Activated CD8-positive, alpha-beta memory T cell treated with anti-CD3 and anti-CD28 coated beads, Interleukin-2, amount 10 ng/mL, durations not matched to agents 7 days and 5 days (primary cell): ENCODE measurements at places on chromosomes 3 and 15.
A peak's percentile ranks its signal among the peaks of the same experiment; 100 is the strongest.

GRCh38 chr3:139328356-139328755 lies 15.5 kb upstream of the MRPS22 start:
- H3K27me3 ChIP-seq: peaks cover 32% of the 10 kb centered on the region
- no peak overlapping the region for H3K4me3 ChIP-seq
- no peak for DNase-seq
- no peak overlapping the region for H3K27ac ChIP-seq

GRCh38 chr3:45123581-45124269 lies 22.5 kb downstream of the CDCP1 start:
- peaks cover 2% of the 10 kb centered on the region for H3K36me3 ChIP-seq
- H3K4me1 ChIP-seq: peaks cover 41% of the 10 kb centered on the region
- DNase-seq: no peak
- peaks cover 35% of the 10 kb centered on the region for H3K27me3 ChIP-seq
- H3K4me3 ChIP-seq: no peak overlapping the region

DNA sequence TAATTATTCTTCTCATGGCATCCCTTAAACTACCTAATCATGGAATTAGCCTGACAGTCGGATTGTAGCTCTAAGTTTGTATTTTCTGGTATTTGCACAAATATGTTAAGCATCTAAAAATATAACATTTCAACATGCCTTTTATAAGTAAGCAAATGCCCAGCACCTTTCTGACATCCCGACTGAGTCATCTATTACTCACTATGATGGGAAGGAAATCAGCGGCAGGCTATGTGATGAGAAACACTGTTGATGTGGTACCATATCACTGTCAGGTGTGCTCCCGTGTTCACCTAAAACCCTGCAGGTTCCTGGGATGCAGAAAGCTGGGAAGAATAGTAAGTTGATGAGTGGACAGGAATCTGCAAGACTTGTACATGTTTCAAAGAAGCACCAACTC lies 367.8 kb upstream of the IL12A start:
- no peak overlapping the region for H3K27ac ChIP-seq
- H3K4me1 ChIP-seq: no peaks in the 10 kb centered on the region
- no peaks in the 10 kb centered on the region for H3K36me3 ChIP-seq
- H3K4me3 ChIP-seq: no peak overlapping the region

DNA sequence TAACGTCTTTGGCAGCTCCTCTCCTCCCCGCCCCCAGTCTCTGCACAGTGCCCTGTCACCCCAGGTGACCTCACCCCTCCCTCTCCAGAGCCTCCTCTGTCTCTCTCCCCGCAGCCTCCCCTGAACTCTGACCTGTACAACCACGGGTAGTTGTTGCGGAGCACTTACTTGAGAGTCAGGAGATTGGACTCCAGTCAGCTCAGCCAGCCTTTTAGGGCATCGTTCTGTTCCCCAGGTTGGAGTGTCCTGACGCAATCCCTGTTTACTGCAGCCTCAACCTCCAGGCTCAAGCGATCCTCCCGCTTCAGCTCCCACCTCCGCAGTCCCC lies 177.7 kb downstream of the UACA start:
- peaks cover 2% of the 10 kb centered on the region for H3K36me3 ChIP-seq
- H3K27ac ChIP-seq: no peak overlapping the region
- peaks cover 30% of the 10 kb centered on the region for H3K4me1 ChIP-seq
- peaks cover 37% of the 10 kb centered on the region for H3K27me3 ChIP-seq
- no peak for DNase-seq
- no peak overlapping the region for H3K4me3 ChIP-seq

- DNase-seq: no peak
- H3K27me3 ChIP-seq: peaks cover 13% of the 10 kb centered on the region
- H3K36me3 ChIP-seq: no peaks in the 10 kb centered on the region
- H3K4me1 ChIP-seq: peaks cover 9% of the 10 kb centered on the region
- no peak overlapping the region for H3K4me3 ChIP-seq
These were observed 51.9 kb downstream of the RPLP1 start for GRCh38 chr15:69504352-69505040.

DNA sequence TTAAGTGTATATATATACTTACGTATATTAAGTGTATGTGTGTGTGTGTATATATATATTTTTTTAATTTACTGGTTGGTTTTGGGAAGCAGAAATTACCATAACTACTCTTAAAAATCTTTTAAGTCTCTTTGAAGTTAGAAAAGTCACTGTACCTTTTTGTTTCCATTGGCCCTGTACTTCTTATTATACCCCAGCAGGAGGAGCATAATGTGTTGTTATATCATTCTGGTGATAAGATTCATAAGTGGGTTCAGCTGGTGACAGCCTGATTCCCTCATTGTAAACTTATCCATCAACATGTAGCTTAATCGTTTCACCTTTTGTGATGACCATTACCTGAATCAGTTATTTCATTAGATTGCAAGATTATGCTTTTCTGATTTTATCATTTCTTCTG lies 30.8 kb downstream of the MLH1 start:
- no peak overlapping the region for H3K27ac ChIP-seq
- no peaks in the 10 kb centered on the region for H3K27me3 ChIP-seq
- DNase-seq: no peak
- peaks cover 5% of the 10 kb centered on the region for H3K4me1 ChIP-seq

- H3K27ac ChIP-seq: no peak overlapping the region
- no peak for DNase-seq
- no peaks in the 10 kb centered on the region for H3K4me1 ChIP-seq
- H3K27me3 ChIP-seq: no peaks in the 10 kb centered on the region
These were observed 99.3 kb upstream of the SLC24A5 start for GRCh38 chr15:48021336-48022086.

GRCh38 chr15:66935688-66936087 lies 129.7 kb upstream of the SMAD3 start:
- H3K4me3 ChIP-seq: no peak overlapping the region
- H3K27me3 ChIP-seq: peaks cover 6% of the 10 kb centered on the region
- peaks cover 18% of the 10 kb centered on the region for H3K4me1 ChIP-seq
- no peak for DNase-seq
- H3K36me3 ChIP-seq: peaks cover 5% of the 10 kb centered on the region

DNA sequence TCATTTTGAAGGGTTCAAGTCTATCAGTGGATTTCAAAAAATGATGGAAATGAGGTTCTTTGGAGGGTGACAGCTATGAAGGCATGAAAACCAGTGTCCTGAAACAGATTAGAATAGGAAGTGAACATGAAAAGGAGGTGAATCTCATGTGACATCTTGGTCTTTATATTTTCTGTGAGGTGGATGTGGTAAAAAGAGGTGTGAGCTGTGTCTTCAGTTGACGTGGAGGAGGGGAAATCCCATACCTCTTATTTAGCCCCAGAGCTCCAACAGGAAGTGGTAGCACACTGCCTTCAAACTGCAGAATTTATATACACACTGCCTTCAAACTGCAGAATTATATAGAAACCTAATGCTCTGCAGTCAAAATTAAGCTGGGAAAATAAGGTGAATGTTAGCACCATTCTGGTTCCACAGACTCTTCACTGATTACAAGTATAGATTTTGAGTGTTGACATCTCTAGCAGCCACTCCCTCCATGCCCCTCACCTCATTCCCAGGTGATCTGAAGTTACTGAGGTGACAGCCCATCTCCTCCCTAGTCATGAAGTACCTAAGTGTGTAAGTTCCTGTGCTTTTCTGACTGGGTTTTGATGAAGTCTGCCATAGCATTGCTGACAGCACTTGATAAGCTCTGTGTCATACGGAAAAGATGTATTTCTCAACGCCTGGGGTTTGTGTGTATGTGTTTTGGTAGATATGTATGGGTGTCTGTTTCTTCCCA lies 2.7 kb downstream of the RAB8B start:
- H3K4me3 ChIP-seq: peak overlapping the region; percentile 96
- peak; percentile 81 for DNase-seq
- peak overlapping the region; percentile 100 for H3K27ac ChIP-seq

- no peaks in the 10 kb centered on the region for H3K27me3 ChIP-seq
- no peak overlapping the region for H3K4me3 ChIP-seq
- no peaks in the 10 kb centered on the region for H3K4me1 ChIP-seq
- no peak overlapping the region for H3K27ac ChIP-seq
These were observed 55.7 kb upstream of the SMAD6 start for GRCh38 chr15:66646308-66646707.

DNA sequence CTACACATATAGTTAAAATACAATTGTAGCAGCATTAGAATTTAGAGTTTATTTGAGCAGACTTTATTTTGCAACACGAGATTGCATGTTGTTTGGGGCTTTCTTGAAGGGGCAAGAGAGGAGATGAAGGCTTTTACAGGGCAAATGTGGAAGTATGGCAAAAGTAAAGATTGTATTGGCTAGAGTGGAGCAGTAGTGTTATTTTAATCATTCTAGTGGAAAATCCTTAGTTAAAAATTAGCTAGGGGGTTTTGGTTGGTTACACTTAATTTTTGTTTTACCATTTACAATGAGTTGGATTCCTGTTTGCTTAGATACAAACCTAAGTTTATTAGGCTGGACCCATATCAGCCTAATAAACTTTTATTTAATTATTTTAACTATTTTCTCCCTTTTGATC lies 4.6 kb downstream of the OR5H15 start:
- peaks cover 7% of the 10 kb centered on the region for H3K27me3 ChIP-seq
- no peaks in the 10 kb centered on the region for H3K4me1 ChIP-seq
- no peaks in the 10 kb centered on the region for H3K36me3 ChIP-seq
- no peak for DNase-seq
- no peak overlapping the region for H3K4me3 ChIP-seq

DNA sequence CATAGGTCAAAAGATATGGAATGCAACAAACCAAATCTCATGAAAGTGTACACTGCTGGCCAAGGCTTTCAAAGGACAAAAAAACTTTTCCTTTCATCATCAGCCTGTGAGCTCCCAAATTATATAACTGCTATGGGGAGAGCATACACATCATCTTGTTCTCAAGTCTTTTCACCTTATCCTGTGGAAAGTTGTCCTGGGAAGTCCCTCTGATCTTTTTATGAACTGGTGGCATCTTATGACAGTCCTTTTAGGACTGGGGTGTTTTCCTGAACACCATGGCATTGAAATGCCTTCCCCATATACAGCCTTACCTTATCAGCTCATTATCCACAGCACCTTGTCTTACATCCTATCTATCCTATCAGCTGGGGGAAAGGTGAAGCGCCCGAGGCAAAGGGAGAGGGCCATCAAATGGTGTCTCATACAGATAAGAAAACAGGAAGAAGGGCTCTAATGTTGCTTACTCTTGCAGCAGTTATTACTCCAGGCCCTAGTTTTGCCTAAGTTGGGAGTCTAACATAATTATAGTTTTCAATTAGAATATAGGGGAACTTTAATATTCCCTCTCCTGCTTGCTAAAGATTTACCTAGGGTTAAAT lies 61.5 kb upstream of the GOLIM4 start:
- H3K36me3 ChIP-seq: no peaks in the 10 kb centered on the region
- DNase-seq: no peak
- no peaks in the 10 kb centered on the region for H3K4me1 ChIP-seq
- H3K27ac ChIP-seq: no peak overlapping the region

- H3K36me3 ChIP-seq: no peaks in the 10 kb centered on the region
- H3K4me3 ChIP-seq: no peak overlapping the region
- H3K27me3 ChIP-seq: peaks cover 52% of the 10 kb centered on the region
These were observed 133.0 kb upstream of the PRR20G start for GRCh38 chr3:127420829-127421228.

GRCh38 chr15:69806287-69806915 lies 291.3 kb downstream of the TLE3 start:
- DNase-seq: no peak
- H3K27ac ChIP-seq: no peak overlapping the region
- H3K4me1 ChIP-seq: peaks cover 18% of the 10 kb centered on the region
- no peak overlapping the region for H3K4me3 ChIP-seq

DNA sequence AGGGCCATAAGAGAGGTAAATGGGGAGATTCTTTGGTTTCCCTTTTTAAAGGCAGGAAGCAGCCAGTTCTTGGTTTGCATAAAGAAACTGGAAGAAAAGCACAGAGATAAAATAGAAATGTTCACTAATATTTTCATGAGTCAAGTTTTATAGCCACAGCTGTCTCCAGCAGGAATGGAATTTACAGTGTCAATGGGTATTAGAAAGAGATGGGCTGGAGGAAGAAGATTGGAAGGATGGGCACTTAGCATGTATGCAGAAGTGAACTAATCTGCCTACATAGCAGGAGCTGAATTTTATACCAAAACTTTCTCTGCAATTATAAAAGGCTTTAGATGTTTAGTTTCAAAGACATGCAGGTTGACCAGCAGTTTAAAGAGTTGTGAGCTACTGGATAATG lies 521.9 kb upstream of the GOLIM4 start:
- H3K4me1 ChIP-seq: no peaks in the 10 kb centered on the region
- no peak overlapping the region for H3K4me3 ChIP-seq
- H3K36me3 ChIP-seq: no peaks in the 10 kb centered on the region

- H3K4me3 ChIP-seq: no peak overlapping the region
- H3K4me1 ChIP-seq: no peaks in the 10 kb centered on the region
- H3K36me3 ChIP-seq: no peaks in the 10 kb centered on the region
- no peaks in the 10 kb centered on the region for H3K27me3 ChIP-seq
- H3K27ac ChIP-seq: no peak overlapping the region
These were observed 508.6 kb upstream of the IL12A start for GRCh38 chr3:159480046-159480445.

DNA sequence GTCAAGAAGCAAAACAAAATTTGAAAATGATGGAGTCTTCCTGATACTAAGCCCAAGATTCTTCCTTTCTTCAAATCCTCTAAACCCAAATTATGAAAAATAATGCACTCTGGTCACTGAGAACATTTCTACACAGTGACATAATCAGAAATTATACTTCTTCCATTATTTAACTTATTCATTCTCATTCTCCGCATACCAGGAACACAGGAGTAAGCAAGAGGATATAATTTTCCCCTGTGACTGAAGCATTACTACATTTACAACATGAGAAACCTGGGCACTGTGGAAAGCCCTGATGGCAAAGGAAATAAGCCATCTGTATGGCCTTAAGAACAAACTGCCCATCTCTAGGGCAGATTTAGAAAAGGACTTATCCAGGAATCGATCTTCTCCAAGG lies 47.0 kb downstream of the EXD1 start:
- no peak overlapping the region for H3K4me3 ChIP-seq
- peaks cover 13% of the 10 kb centered on the region for H3K27me3 ChIP-seq
- H3K27ac ChIP-seq: no peak overlapping the region
- DNase-seq: no peak

GRCh38 chr15:72967811-72968530 lies 84.3 kb upstream of the NEO1 start:
- H3K4me3 ChIP-seq: no peak overlapping the region
- H3K27ac ChIP-seq: no peak overlapping the region
- peaks cover 41% of the 10 kb centered on the region for H3K27me3 ChIP-seq
- peaks cover 6% of the 10 kb centered on the region for H3K4me1 ChIP-seq
- H3K36me3 ChIP-seq: no peaks in the 10 kb centered on the region

DNA sequence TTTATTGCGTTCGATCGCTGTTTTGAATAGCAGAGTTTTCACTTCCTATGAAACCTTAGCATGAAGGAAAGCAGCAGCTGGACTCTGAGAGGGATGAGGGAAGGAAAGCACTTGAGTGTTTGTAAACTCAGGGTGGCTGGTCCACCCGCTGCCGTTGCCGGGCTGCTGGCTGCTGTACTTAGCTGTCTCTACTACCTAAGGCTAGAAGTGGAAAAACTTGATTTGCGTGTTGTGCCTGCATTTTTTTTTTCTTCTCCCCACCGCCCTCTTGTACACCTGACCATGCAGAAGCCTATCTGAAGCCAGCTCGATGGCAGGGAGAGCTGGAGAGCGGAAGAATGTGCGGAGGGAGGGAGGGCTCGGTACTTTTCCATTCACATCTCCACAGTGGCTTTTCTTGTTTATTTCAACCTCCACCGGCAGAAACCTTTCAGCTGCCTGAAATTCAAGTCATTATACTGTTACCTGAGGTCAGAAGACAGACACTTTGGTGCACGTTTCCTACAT lies 4.8 kb upstream of the BCL6 start:
- no peak overlapping the region for H3K27ac ChIP-seq
- H3K27me3 ChIP-seq: peaks cover 4% of the 10 kb centered on the region
- H3K36me3 ChIP-seq: peaks cover 4% of the 10 kb centered on the region
- DNase-seq: no peak
- H3K4me1 ChIP-seq: peaks cover 50% of the 10 kb centered on the region
- H3K4me3 ChIP-seq: no peak overlapping the region
